ENCODE measurements at places on chromosomes 6 and 20.

DNA sequence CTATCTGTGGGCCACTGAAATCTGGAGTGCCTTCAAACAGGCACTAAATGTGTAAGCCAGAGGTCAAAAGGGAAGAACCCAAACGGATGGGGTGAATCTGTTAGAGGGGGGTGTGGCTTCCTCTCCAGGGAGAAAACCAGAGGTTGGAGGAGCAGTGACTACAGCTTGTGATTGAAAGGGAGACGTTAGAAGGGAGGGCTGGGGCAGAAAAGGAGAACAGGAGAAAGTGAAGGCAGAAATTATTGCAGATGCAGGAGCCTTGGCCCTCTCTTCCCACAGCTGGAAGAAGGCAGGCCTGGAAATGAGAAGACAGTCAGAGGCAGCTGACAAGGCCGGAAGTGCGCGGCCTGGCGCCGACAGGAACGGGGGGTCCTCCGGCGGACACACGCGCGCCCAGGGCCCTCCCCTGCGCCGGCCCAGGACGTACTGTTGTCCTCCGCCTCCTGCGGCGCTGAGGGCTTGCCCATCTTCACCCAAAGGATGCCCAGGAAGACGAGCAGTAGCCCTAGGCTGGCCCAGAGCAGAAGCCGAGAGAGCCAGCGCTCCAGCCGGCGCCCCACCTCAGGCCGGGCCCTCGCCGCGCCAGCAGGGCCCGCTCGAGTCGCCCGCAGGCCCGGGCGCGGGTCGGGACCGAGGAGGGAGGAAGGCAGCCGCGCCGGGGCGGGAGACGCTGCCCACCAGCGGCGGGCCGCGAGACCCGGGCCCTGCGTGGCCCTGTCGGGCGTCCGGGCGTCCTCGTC lies 806 bp downstream of the LEMD2 start:
- DNase-seq = peak; percentile 18

DNA sequence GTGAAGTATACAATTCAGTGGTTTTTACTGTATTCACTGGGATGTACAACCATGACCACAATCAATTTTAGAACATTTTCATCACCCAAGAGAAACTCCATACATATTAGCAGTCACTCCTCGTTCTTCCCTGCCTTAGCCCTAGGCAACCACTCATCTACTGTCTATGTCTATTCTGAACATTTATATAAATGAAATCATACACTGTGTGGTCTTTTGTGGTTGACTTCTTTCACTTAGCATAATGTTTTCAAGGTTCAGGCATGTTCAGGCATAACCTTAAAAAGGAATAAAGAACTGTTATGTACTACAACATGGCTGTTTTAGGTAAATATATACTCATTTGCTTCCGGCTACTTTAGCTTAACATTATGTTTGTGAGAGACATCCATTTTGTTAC lies 37.3 kb downstream of the BLTP3A start:
- DNase-seq = no peak

- DNase-seq = no peak
These were observed 308.3 kb upstream of the FOXQ1 start for GRCh38 chr6:1003394-1004160.

DNA sequence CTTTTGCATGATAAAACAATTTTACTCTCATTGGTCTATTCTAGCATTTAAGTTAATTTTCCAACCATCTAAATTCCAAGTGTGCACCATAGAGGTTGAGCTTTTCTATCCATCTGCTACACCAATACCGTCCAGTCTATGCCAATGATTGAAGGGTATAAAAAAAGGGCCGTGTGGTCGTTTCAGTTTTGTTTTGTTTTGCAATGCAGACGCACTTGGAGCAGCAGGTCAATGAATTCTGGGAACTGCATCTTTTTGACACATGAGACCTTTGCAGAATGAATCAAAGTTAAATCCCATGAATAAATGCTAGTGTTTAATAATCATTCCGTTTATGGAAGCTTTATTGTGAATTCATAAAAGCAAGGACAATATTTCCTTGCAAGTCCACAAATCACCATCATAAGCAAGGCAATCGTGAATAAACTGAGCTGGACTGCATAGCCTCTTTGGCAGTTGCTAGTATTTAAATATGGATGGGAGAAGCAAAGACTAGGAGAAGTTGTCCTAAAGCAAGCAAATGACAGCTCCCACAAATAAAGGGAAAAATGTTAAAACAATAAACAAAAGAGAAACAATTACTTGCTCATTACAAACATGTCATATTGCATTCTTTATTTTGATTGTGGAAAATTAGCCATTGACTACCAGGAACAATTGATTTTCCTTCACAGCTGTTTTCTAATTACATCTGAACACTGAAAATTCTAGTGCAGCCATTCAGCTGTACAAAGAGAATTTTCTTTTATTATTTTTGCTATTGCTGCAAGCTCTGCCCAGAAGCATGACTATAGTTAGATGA lies 649.7 kb upstream of the GJE1 start:
- no peak for DNase-seq

DNA sequence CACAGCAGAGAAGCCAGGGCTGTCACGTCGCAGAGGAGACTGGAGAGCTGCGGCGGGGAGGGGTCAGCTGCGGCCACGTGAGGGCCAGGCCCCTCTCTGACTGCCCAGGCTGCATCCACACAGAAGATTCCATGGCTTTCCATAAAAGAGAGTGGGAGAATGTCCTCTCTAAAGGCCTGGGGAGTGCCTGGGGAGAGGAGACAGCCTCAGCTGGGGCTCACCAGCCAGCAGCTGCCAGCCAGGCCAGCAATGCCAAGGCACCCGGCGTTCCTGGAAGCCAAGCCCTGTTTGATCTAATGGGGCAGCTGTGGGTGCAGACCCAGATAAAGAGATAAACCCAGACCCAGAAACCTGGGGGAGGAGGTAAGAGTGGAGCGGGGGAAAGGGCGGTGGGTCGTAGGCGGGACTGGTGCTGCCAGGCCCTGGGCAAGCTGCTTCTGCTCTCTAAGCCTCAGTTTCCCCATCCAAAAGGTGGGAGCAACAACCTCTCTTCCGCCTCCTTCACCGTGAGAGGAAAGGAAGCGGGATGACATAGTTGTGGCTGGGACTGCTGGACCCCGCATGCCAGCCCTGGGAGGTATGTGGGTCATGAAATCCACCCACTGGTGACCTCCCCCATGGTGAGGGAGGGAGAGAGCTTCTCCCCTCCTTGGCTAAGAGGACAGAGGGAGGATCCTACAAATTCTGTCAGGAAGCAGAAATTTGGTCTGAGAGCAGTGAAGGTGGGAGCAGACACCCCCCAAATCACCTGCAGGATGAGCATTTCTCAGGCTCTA lies 3.1 kb upstream of the OSBPL2 start:
- no peak for DNase-seq

- no peak for DNase-seq
These were observed 40.4 kb upstream of the PRELID3B start for GRCh38 chr20:59082981-59083380.

DNA sequence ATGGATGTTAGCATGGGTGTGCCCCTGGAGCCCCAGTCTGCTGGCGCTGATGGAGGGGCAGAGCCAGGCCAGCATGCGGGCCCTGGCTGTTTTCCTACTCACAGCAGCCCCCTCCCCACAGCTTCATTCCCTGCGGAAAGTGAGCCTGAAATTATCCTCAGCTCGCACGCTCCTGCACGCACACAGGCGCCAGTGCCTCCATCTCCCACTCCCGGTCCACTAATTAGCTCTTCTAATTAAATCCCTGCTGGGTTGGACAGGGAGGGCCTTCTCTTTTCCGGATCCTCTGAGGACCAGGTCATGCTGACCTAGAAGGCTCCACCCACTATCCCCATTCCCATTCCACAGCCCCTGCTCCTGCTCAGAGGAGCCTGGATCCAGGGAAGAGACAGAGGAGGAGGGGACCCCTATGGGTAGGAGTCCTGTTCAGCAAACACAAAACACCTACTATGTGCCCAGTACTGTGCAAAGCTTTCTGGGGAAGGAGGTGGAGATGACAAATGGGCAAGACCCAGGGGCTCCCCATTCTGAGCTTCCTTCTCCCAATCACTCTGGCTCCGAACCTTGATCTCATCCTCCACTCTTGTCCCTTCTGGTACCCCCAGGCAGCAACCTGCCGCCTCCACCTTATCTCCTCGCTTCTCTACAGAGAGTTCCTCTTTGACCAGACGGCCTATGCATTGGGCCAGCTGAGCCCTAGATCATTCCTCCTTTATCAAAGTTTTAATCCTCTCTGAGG lies 70.2 kb upstream of the CCDC167 start:
- DNase-seq = no peak

- no peak for DNase-seq
These were observed 243.7 kb downstream of the ARID1B start for GRCh38 chr6:157020881-157021343.

DNA sequence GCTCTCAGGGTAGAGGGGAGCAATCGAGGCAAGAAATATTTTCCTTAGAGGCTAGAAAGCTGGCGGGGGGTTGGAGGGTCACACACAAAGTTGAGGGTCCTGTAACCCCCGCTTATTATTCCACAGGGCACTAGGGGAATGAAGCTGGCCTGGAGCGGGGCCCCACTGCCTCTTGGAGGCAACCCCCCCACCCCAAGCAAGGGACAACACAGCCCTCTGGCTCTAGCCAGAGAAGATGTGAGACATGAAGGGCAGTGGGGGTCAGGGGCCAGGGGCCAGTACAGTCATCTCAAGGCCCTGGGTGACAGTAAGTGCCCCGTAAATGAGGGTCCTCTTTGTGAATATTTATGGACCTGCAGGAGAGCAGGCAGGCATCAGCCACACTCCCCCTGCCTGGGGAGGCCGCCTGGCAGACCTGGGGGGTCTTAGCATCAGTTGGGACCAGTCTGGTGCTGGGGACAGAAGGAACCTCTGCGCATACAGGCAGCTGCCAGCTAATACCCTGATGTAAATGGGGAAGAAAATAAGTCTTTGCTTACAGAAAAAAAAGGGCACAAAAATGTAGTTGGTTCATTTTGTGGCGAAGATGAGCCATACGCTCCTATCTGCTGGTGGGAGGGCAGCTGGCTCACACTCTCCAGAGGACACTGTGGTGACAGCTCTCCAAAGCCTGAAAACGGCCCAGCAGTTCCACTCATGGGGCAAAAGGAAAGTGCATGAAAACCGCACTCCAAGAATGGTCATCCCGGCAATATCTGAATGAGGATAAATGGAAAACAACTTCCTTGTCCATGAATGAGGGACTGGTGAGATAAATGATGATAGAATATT lies 21.9 kb downstream of the SPATA2 start:
- no peak for DNase-seq

DNA sequence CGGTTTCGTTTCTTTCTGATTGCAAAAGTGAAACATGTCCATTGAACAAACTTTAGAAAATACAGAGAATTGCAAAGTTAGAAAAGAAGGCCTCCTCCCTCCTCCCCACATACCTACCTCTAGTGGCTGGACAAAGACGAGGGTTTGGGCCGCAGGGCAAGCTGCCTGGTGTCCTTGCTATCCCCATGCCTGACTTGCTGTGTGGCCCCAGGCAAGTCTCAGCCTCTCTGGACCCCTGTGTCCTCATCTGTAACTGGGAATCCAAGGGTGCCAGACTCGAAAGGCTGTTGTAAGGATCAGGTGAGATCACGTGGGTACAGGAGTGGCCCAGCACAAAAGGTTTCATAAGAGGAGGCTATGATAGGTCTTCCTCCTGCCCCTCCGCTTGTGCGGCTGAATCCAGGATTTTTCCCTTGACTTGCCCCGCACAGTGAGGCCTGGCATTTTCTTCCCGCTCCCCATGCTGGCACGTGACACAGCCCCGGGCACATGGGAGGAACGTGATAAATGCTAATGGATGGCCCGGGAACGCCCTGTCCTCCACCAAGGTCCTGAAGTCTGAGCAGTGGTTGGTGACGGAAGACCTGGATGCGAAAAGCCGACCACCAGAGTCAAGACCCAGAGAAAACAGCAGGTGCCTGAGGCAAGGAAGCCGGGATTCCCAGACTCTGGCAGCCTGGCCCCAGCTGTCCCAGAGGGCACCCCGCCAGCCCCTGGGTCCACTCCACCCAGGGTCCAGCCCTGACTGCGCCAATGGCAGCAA lies 55.8 kb downstream of the UBE2V1 start:
- DNase-seq = no peak

- no peak for DNase-seq
These were observed 15.0 kb upstream of the RSPO3 start for GRCh38 chr6:127103482-127103881.

- DNase-seq = no peak
These were observed 205.3 kb downstream of the NFATC2 start for GRCh38 chr20:51337126-51337805.

DNA sequence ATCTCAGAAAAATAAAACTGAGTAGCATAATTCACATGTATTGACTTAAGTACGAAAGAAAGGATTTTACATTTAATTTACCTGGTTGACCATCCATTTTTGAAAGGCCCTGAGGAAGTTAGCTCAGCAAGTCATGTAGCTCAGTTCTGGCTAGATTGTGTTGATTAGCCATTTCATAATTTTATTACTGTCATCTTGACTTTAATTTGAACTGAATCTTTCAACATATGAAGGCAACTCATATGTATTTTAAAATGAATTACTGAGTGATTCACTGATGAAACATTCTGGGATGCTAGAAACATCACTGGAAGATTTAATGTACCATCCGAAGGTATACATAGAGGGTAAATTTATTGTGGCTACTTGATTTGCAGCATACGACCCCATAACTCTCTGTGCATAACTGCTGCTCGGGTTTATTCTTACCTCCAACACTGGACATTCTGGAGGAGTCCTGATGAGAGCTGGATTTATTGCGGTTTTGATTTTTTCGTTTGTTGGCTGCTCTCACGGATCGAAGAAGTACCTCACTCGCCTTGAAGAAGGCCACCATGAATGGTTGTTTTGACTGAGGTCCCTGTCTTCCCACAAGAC lies 101.7 kb downstream of the BMP5 start:
- DNase-seq = no peak

DNA sequence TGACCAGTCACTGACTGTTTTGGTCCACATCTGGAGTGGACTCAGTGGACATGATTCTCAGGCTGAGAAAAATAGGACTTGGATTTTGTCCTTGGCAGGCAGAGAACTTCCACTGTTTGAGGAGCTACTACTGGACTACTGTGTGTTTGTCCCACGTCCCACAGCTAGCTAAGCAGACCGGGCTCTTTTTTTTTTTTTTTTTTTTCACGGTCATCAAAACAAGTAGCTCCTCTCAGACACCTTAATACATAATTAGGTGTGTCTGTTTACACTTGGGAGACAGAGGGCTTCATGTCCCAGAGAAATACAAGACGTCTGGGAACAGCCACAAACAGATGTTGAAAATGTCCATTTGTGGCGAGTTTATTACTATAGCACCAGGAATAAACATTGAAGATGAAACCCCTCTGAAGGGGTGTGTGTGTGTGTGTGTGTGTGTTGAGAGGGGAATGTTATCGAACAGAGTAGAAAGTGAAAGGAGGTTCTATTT lies 155.0 kb upstream of the SUPT3H start:
- no peak for DNase-seq

GRCh38 chr6:137740091-137740755 lies 126.8 kb upstream of the TNFAIP3 start:
- no peak for DNase-seq

GRCh38 chr6:144468709-144469108 lies 183.6 kb downstream of the UTRN start:
- DNase-seq = no peak

- DNase-seq = no peak
These were observed 79.9 kb downstream of the PREX1 start for GRCh38 chr20:48747840-48748414.

GRCh38 chr6:169766921-169767736 lies 15.7 kb downstream of the ERMARD start:
- no peak for DNase-seq
